ENCODE measurements at places on chromosomes 11 and 22.

DNA sequence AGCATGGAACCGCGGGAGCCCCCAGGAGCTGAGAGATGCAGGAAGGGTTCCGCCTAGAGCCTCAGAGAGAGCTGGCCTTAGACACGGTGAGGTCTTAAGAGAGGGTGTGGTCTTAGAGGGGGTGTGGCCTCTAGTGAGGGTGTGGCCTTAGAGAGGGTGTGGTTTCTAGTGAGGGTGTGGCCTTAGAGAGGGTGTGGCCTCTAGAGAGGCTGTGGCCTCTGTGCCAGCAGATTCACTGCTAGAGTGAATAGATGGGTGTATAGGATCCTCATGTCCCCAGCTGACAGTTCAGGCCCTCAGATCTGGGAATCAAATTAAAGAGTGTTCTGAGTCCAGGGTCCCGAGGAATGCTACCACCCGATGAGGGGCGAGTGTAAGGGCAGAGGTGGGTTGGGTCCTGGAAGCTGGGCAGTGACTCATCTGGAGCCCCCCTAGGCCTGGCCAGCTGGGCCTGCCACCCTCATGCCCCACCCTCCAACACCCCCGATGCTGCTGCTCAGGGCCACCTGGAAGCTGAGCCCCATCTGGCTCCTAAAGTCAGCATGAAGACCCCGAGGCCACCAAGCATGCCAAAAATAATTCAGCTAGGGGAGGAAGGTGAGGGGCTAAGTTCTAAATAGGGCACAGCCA lies 49.5 kb downstream of the IGF2 start:
- DNase-seq = no peak

DNA sequence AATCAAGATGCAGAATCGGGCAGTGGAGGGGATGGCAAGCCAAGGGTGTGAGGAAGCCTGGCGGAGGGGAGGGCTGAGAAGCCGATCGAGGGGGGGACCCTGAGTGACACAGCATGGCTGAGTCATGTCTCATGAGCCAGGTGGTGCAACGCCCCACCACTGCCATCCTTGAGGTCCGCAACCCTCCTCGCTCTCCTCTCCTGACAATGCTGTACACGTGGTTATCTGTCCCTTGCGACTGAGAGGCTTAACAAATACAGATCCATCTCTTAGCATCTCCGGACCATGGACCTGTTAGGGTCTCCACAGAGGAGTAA lies 14.2 kb downstream of the SLC22A12 start:
- no peak for DNase-seq

DNA sequence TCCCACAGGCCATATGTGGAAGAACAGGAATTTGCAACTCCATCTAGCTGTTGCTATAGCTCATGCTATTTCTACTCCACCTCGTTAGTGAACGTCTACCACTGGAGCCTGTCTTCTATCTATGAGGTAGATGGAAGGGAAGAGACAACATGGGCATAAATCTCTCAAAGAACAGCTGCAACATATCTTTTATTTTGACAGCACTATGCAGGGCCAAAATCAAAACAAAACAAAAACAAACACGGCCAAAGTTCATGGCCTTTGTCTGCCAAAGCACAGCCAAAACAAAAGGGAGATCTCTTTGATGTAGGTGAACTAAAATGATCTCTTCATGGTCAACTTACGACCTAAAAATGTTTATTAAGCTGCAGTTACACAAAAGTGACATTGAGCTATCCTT lies 215.2 kb upstream of the MPPED2 start:
- DNase-seq = no peak

GRCh38 chr11:1695548-1696108 lies 1.4 kb upstream of the KRTAP5-6 start:
- DNase-seq = no peak

DNA sequence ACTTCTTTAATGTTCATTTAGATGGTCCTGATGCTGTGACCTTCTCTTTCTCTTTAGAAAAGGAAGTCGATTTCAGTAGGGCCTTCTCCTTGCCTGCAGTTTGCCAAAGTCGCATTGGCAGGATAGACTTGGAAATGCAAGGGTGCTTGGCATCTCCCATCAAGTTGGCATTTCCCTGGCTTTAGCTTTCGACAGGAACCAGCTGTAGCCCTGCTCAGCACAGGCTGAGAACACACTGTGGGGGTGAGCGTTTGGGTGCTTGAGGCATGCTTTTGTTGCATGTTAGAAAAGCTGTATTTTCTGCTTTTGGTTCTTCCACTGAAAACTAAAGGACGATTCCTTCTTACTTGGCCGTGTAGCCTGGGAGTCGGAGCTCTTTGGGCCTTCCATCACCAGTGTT lies 37.7 kb downstream of the LDLRAD3 start:
- DNase-seq = no peak

DNA sequence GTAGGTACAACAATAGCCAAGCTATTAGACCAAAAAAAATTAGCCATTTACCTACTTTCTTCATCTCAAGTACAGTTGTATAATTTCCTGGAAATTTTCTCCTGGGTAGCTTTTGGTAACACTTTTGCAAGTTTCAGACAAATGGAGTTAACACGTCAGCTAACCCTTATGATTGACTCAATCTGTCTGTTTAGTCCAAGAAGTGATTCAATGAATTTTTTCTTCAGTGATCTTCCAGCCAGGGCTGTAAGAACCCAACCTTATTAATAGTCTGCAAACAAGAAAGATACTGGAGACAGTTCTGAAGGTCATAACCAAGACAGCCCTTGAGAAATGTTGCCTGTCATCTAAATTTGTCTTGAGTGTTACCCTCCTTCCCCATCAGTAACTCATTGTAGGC lies 30.1 kb upstream of the FIBIN start:
- no peak for DNase-seq

DNA sequence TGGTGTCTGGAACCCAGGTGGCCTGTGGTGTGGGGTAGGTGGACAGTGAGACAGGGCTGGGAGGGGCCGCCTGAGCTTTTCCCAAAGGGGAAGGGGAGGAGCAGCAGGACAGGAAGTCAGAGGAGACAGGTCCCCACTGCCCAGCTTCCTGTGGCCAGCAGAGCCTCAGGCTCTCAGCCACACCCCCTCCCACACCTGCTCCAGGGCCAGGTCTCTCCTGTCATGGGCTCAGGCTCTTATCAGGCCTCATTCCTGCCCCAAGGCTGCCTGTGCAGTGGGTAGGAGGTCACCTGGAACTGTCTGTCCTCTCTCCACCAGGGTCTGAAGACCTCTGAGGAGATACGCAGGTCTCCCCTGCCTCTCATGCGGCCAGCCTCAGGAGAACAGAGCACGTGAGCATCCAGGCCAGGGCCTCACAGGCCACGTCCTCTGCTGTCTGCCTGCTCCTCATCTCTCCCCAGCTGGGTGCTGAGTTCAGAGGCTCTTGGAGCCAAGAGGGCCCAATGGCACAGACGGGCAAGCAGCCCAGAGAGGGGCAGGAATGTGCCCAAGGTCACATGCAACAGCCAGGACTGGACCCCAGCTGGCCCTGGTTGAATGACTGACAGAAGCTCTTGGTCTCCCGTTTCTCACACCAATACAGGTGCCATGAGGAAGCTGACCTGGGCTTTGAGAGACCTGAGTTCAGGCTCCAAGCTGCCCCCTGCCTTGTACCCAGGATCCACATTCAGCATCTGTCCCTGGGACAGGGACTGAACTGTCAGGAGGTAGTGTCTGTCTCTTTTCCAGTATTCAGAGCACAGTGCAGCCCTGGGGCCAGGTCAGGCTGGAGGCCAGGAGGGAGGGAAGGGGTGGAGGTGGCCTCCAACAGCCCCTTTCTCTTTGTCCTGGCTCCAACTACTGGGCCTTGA lies 16.7 kb downstream of the STARD10 start:
- no peak for DNase-seq

GRCh38 chr22:33492210-33492651 lies 428.0 kb downstream of the LARGE1 start:
- DNase-seq = no peak

DNA sequence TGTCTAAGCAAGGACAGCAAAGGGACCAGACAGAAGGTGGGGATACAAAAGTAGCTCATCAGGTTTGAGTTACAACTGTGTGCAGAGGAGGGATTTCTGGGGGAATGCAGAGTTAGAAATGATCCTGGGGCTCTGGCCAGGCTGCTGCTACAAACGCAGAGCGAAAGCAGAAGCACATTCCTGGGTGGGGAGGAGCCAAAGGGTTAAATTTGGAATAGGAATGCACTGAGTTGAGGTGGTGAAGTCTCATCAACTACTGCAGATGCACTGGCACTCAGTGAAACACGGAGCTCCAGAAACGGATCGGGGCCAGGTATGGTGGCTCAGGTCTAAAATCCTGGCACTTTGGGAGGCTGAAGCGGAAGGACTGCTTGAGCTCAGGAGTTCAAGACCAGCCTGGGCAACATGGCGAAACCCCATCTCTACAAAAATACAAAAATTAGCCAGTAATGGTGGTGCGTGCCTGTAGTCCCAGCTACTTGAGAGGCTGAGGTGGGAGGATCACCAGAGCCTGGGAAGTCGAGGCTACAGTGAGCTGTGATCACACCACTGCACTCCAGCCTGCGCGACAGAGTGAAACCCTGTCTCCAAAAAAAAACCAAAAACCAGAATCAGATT lies 3.2 kb downstream of the CHKA start:
- no peak for DNase-seq

DNA sequence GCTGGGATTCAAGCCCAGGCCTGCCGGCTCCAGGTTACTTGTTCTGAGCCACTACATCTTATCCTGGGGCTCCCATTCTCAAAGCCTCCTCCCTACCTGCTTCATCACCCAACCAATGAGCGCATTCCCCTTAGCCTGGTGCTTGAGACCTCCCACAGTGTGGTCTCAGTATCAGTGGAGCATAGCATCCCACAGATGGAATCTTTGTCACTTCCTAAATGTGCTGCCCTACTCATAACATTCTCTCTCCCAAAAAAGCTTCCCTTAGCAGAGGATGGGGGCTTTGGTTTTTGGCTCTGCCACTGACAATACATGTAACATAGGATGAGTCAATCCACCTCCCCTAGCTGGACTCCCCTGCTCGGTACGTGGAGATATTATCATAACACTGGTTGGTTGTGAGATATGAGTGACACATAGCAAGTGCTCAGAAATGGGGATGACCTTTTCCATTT lies 28.8 kb downstream of the TEAD1 start:
- DNase-seq = no peak

DNA sequence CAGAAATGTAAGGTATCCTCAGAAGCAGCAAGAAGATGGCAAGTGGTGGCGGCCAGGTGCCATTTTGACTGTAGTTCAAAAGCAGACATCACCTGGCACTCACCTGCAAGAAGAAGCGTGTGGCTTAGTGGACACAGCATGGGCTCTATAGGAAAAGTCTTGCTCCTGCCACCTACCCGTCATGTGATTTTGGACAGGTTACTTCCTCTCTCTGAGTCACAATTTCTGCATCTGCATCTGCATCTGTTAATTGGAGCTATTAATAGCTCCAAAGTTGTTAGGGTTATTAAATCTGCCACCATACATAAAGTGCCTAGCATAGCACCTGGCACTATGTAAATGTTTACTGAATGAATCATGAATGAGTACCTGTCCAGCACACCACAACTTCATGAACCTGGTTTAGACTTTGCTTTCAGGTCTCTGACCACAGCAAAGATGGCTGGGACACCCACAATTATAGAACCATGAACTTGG lies 16.8 kb downstream of the RAB30 start:
- DNase-seq = no peak

- no peak for DNase-seq
Observed at GRCh38 chr22:36383110-36383581, 4.6 kb downstream of the MYH9 start.

DNA sequence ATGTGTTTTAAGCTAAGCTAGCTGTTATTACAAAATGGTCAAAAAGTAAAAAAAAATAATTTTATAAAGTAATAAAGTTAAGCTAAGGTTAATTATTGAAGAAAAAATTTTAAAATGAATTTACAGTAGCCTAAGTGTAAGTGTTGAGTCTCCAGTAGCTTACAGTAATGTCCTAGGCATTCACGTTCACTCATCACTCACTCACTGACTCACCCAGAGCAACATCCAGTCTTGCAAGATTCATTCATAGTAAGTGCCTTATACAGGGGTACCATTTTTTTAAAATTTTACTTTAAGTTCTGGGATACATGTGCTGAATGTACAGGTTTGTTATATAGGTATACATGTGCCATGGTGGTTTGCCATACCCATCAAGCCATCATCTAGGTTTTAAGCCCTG lies 11.6 kb upstream of the OOSP4B start:
- DNase-seq = no peak

GRCh38 chr11:96110302-96110701 lies 186.4 kb upstream of the MTMR2 start:
- DNase-seq = no peak

GRCh38 chr11:43399983-43400630 lies 41.4 kb downstream of the TTC17 start:
- DNase-seq = no peak

- DNase-seq = no peak
Observed at GRCh38 chr22:45891471-45891995, 85.4 kb downstream of the WNT7B start.

- DNase-seq = no peak
Observed at GRCh38 chr11:210122-210802, 2.8 kb downstream of the RIC8A start.

DNA sequence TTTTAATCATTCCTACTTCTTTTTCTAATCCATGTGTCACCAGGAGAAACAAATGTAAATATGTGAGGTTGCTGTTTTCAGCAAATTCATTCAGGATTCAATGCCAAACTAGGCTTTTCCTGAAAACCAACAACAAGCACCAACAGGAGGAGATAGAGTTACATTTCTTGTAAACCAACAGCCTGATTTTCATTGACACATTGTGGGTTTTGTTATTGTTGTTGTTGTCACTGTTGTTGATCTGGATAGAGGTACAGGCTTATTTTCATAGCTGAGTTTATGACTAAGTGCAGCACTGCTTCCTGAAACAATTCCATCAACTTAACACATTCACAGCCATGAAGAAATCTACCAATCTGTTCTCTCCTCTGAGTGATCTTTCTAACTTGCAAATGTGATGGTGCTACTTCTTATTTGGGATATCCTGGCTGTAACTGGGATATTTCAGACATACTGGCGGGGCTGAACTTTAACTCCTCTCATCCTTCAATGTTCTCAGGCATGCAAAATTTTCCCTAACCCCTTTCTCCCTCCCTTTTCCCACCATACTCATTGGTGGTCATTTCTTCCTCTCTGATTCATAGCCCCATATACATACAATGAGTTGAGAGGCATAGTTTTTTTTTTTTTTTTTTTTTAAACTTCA lies 65.5 kb downstream of the ME3 start:
- no peak for DNase-seq

- no peak for DNase-seq
Observed at GRCh38 chr11:102047305-102047924, at the start of gene CFAP300. TSS of gene CFAP300 (plus strand) at chr11:102047437. CDS start at chr11:102047471, 34 bp downstream.

GRCh38 chr22:17823964-17824363 lies 49.7 kb upstream of the BID start:
- DNase-seq = no peak

DNA sequence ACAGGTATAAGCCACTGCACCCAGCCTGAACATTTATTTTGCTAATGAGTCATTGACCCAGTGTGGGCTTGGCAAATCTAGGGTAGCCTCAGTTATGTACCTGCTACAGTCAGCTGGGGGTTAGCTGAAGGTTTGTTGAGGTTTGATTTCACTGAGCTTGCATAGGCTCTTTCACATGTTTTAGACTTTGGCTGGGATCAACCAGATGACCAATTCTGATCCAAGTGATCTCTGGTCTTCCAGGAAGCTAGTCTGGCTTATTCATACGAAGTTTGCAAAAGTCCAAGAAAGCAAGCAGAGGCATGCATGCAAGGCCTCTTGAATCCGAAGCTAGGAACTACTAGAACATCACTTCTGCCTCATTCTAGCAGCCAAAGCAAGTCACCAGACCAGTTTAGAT lies 21.0 kb downstream of the SERPING1 start:
- DNase-seq = no peak

- DNase-seq = no peak
Observed at GRCh38 chr11:30328681-30329080, 5.8 kb downstream of the ARL14EP start.

Data from activated naive CD8-positive, alpha-beta T cell treated with anti-CD3 and anti-CD28 coated beads, Interleukin-2, amount 50 U/mL, for 16 hours (primary cell).